ENCODE measurements at places on chromosomes 12 and 14.

DNA sequence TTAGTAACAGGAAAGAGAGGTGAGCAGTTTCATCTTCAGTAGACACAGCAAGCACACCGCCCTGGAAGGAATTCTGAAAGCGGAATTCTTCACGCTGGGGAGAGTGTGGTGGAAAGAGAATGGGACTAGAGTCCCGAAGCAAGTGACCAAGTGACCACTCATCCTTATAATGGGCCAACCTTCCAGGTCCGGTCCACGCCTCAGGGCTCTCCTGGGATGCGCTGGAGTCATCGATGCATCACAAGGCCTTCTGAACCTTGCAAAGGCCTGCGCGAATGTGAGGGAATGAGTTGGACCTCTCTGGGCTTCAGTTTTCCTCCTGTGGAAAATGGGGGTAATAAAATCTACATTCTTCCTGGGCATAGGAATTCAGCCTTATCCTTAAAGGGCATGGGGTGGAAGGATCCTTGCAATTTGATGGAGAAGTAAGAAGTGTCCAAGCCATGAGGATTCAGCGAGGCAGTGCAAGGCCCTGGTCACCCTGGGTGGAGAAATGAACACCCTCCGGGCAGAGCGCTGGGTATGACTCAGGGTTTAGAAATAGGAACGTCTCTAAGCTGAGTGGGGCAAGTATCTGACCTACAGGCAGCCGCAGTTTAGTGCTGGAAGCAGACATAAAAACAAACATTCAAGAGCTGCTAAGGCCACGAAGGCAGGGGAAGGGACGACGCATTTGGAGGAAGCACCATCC, 97.7 kb downstream of the SETD3 start:
- no peak for DNase-seq

- DNase-seq = no peak
Observed at GRCh38 chr12:126950266-126950665, 1316.7 kb upstream of the TMEM132C start.

- DNase-seq = no peak
Observed at GRCh38 chr14:35368139-35368460, 36.4 kb downstream of the NFKBIA start.

DNA sequence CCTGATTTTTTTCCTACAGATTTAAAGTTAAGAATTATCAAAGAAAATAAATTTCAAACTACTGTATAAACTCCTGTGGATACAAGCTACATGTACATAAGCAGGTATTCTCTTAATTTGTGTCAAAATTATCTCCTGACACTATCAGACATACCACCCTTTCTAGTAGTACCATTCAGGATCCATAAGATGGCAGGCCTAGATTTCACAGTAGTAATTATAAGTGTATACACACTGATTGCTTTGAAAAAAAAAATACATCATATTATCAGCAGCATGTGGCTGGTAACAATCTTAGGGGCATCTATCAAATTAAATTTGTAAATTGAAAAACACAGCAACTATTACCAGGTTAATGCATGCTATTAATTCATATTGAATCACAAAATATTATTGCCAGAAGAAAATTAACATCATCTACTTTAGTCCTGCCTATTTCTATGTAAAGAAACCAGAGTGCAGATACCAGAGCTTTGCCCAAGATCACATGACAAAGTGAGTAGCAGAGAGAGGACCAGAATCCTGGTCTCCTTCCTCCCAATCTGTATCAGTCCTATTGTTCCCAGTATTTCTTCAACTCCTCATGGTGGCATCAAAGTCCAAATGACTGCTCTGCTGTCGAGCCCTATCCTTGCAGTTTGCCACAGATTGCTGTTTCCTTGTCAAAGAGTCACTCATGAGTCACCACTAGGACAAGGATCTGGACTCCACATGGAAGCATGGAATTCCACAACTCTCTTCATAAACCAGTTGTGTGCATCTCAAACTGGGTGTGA, 27.7 kb upstream of the CALM1 start:
- DNase-seq = no peak

Measured in left renal cortex interstitium (tissue), 4 donors.